ENCODE measurements at places on chromosomes 2 and 18. TPM values are rescaled to one million over a fixed set of nuclear protein-coding genes. Genes with fewer than 3 reads are reported as not detected.

DSG1 gene
- not detected for total RNA-seq

MROH2A gene
- total RNA-seq: 0.48 TPM

DNA sequence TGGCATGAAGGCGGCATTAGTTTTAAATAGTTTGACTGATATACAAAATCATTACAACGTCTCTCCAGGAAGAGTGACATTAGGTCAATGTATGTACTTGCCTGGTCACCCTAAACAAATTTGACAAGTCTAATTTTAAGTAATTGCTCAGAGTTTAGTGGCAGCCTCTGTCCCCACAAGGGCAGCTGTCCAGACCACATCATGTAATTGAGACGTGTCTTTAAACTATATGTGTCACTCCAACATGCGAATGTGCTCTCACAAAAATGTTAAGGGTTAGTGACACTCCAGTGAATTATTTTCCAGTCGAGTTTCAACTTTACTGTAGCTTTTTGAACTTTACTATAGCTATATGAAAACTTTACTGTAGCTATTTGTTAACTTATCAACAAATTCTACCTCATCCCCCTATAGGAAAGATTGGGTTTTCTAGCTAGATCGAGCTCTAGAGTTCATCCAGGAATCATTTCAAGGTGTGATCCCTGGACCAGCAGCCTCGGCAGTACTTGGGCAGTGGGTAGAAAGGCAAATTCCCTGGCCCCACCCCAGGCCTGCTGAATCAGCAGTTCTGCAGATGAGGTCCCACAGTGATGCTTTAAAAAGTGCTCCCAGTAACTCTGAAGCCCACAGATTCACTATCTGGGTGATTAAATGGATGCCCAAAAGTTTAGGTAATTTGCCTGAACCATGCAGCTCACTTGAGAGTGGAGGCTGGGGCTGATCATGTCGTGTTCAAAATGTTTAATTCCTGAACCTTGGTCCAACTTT, 66.4 kb upstream of the POU3F3 start:
- no peak for DNase-seq

RAPGEF4 gene
- not detected for total RNA-seq

PSMG2 gene
- total RNA-seq: 139 TPM

AGXT gene
- total RNA-seq: 0.07 TPM

GRCh38 chr2:190088917-190089316, 26.4 kb upstream of the MSTN start:
- peak; percentile 69 for DNase-seq

DPY30 gene
- 178 TPM for total RNA-seq

C2orf80 gene
- total RNA-seq: not detected

DNA sequence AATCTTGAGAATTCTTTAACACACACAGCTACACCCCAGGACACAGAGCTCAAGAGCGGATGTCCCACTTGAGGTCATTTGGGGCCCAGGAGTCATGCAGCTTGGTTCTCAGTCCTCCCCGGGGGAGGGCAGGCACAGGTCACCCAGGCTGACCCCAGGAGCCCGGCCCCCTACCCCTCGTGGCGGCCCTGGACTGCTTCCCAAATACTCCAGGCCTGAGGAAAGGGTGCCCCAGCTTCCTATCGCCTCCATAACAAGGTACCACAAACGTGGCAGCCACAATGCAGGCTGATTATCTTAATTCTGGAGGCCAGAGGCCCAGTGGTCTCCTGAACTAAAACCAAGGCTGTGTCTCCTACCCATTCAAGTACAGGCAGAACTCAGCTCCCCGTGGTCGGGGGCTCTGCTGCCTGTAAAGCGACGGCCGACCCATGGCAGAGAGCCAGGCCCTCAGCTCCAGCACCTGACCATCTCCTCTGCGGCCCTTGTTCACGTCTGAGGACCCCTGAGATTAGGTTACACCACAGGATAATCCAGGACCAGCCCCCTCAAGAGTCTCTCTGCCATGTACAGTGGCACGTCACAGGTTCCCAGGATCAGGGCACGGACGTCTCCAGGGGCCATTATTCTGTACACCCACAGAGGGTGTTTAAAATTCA, 10.5 kb downstream of the SLC66A2 start:
- DNase-seq: no peak

DNA sequence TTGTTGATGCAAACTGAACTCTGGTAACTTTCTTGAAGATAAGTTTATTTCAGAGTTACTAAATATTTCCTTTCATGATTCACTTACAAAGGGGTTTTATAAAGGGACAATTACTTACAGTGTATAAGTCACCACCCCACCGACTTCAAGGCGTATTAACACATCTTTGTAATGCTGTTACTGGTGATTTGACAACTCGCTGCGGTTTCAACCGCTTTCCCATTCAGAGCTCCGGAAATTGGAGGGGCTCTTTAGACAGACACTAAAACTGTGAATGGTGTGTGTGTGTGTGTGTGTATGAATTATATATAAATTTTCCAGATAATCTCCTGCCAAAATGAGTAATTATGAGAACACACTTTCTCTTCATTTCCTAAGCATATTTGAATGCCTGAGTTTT, 4.9 kb downstream of the TM4SF20 start:
- peak; percentile 85 for DNase-seq

DNA sequence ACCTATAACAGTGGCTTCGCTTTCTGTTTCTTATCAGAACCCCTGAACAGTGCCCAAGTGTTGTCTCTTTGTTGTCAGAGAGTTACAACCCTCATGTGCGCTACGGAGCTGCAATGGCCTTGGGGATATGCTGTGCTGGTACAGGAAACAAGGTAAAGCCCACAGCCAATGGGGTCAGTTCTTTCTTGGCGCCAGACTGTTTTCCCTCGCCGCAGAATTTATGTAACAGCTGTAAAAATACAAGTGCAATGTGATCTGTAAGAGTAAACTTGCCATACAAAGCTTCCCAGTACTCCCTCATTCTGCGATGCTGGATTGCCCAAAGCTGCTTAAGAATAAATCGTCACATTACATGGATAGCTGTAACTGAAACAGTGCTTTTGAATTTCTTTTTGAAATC, 13.9 kb upstream of the HTR2B start:
- no peak for DNase-seq

- peak; percentile 69 for DNase-seq
Observed at GRCh38 chr18:54734059-54734458, 94.2 kb upstream of the RAB27B start.

DNA sequence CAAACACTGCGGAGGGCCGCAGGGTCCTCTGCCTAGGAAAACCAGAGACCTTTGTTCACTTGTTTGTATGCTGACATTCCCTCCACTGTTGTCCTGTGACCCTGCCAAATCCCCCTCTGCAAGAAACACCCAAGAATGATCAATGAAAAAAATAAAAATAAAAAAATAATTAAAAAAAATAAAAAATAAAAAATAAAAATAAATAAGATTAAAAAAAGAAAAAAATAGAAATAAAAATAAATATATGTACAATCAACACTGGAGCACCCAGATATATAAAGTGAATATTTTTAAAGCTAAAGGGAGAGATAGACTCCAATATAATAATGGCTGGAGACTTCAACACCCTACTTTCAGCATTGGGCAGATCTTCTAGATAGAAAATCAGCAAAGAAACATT, 23.8 kb upstream of the EML6 start:
- no peak for DNase-seq

CCBE1 gene
- 6.5 TPM for total RNA-seq

TTR gene
- total RNA-seq: not detected

DNA sequence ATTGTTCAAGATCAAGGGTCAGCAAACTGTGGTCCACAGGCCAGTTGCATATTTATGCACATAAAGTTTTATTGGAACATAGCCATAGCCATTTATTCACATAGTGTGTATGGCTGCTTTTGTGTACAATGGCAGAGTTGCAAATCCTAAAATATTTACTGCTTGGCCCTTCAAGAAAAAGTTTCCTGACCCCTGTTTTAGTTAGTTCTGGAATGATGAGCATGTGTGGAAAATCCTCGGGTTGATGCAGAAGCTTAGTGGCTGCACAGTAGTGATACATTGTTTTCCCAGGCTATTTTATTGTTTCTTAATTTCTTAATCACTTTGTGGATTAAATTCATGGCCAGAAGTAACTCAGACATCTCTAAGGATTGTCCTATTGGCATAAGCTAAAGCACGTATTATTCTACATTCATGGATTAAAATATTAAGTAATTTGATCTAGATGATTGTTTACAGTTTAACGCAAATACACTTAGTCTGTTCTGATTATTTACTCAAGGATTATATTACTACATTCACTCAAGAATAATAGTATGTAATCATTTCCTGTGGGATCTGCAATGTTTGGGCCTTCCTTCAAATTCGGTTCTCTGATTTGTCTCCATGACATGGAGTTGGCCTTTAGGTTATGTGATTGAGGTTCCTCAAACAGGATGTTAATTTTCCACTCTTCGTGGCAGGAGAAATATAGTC, 165.5 kb downstream of the TMEM247 start:
- no peak for DNase-seq

- DNase-seq: no peak
Observed at GRCh38 chr18:27213123-27213717, 28.1 kb upstream of the CHST9 start.

- peak; percentile 33 for DNase-seq
Observed at GRCh38 chr2:97763176-97763845, 49.9 kb downstream of the ZAP70 start.

- no peak for DNase-seq
Observed at GRCh38 chr18:13147130-13147529, 71.4 kb upstream of the LDLRAD4 start.

PPIG gene
- total RNA-seq: 48.6 TPM

HOXD3 gene
- 1.0 TPM for total RNA-seq

GRCh38 chr2:37246205-37246604, 14.7 kb downstream of the NDUFAF7 start:
- DNase-seq: no peak

- no peak for DNase-seq
Observed at GRCh38 chr2:176025932-176026331, 23.9 kb upstream of the LNPK start.

DNA sequence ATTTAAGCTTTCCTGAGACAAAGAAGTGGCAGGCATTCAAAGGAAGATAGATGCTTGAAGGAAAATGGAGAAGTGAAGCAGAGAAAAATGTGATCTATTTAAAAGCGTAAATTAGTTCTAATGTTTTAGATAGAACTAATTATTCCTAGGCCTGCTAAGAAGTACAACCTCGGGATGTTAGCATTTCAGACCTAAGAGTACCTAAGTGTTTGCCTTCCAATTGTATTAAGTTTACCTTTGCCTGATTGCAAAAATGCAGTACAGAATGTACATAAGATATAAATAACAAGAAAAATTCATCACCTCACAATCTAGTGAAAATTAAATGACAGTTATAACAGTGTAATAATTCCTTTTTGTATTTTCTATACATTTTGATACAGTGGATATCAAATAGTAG, 71.1 kb upstream of the HNMT start:
- DNase-seq: no peak

IL1RN gene
- total RNA-seq: 0.41 TPM

Data from A172 (cell line).